Activated CD4-positive, alpha-beta memory T cell treated with anti-CD3 and anti-CD28 coated beads for 36 hours (primary cell): ENCODE measurements at places on chromosomes 5 and 9. TPM values are rescaled to one million over a fixed set of nuclear protein-coding genes. Genes with fewer than 3 reads are reported as not detected.
A peak's percentile ranks its signal among the peaks of the same experiment; 100 is the strongest.

DNA sequence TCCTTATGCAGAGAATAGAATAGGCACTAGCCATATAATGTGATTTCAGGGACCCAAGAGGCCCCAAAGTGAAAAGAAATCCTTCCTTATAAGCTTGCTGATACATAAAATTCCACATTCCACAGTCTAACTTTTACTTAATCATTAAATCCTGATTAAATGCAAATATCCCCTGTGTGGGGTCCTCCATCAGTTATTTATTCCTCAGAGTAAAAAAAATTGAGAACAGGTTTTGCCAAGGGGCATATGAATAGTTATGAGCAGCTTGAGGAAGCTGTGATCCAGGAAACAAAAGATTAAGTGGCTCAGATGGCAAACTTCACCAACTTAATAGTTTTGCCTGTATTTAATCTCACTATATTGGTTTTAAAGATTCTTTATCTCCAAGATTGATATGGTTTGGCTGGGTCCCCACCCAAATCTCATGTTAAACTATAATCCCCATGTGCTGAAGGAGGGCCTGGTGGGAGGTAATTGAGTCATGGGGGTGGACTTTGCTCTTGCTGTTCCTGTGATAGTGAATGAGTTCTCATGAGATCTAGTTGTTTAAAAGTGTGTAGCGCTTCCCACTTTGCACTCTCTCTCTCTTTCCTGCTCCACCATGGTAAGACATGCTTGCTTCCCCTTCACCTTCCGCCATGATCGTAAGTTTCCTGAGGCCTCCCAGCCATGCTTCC lies 324.9 kb downstream of the NPR3 start:
- H3K27ac ChIP-seq, result no peak overlapping the region
- no peaks in the 10 kb centered on the region for H3K27me3 ChIP-seq
- H3K4me3 ChIP-seq, result no peak overlapping the region
- no peaks in the 10 kb centered on the region for H3K36me3 ChIP-seq
- no peak for DNase-seq

- no peaks in the 10 kb centered on the region for H3K27me3 ChIP-seq
- H3K4me1 ChIP-seq, result peaks cover 45% of the 10 kb centered on the region
- no peak overlapping the region for H3K27ac ChIP-seq
- no peak overlapping the region for H3K4me3 ChIP-seq
- peaks cover 28% of the 10 kb centered on the region for H3K36me3 ChIP-seq
- DNase-seq, result no peak
Measured at GRCh38 chr5:111266491-111266890, 42.3 kb downstream of the CAMK4 start.

DNA sequence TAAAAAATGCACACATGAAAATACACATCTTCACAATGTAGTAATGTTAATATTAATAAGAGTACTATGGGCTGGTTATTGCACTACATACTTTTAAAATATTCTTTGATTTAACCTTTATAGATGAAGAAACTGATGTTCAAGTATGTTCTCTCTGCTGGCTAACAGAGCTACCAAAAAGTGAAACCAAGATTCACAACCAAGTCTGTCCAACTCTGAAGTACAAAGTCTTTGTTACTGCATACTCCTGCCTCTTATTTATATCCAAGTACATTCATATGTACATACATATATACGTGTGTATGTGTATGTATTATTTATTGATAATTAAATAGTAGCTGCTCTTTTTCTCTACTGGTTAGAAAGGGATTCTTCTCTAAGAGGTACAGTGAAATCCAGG lies 325.6 kb downstream of the BNC2 start:
- no peaks in the 10 kb centered on the region for H3K27me3 ChIP-seq
- H3K4me3 ChIP-seq, result no peak overlapping the region
- H3K4me1 ChIP-seq, result no peaks in the 10 kb centered on the region

- H3K27ac ChIP-seq, result no peak overlapping the region
- peaks cover 2% of the 10 kb centered on the region for H3K4me1 ChIP-seq
- no peak for DNase-seq
- H3K4me3 ChIP-seq, result no peak overlapping the region
- H3K36me3 ChIP-seq, result no peaks in the 10 kb centered on the region
Measured at GRCh38 chr9:115633104-115633503, 515.1 kb upstream of the TNC start.

- DNase-seq, result no peak
- H3K4me1 ChIP-seq, result peaks cover 67% of the 10 kb centered on the region
- peaks cover 32% of the 10 kb centered on the region for H3K36me3 ChIP-seq
- peak overlapping the region; percentile 94 for H3K4me3 ChIP-seq
Measured at GRCh38 chr5:7868427-7868772, 431 bp downstream of the FASTKD3 start.

DNA sequence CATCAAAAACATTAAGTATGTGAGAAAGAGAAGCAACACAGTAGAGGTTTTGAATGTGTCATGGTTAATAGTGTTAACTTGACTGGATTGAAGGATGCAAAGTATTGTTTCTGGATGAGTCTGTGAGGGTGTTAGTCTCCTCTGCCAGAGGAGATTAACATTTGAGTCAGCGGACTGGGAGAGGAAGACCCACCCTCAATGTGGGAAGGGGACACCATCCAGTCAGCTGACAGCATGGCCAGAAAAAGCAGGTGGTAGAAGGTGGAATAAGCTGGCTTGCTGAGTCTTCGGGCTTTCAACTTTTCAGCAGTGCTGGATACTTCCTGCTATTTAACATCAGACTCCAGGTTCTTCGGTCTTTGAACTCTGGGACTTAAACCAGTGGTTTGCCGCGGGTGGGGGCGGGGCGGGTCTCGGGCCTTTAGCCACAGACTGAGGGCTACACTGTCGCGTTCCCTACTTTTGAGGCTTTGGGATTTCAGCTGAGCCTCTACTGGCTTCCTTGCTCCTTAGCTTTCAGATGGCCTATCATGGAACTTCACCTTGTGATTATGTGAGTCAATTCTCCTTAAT lies 309.9 kb upstream of the ST8SIA4 start:
- H3K4me1 ChIP-seq, result no peaks in the 10 kb centered on the region
- no peak overlapping the region for H3K27ac ChIP-seq
- no peak for DNase-seq
- no peaks in the 10 kb centered on the region for H3K27me3 ChIP-seq
- no peak overlapping the region for H3K4me3 ChIP-seq
- H3K36me3 ChIP-seq, result no peaks in the 10 kb centered on the region

DNA sequence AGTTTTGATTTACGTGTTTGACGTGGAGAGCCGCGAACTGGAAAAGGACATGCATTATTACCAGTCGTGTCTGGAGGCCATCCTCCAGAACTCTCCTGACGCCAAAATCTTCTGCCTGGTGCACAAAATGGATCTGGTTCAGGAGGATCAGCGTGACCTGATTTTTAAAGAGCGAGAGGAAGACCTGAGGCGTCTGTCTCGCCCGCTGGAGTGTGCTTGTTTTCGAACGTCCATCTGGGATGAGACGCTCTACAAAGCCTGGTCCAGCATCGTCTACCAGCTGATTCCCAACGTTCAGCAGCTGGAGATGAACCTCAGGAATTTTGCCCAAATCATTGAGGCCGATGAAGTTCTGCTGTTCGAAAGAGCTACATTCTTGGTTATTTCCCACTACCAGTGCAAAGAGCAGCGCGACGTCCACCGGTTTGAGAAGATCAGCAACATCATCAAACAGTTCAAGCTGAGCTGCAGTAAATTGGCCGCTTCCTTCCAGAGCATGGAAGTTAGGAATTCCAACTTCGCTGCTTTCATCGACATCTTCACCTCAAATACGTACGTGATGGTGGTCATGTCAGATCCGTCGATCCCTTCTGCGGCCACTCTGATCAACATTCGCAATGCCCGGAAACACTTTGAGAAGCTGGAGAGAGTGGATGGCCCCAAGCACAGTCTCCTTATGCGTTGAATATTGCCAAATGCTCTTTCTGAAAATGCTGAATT lies 850 bp downstream of the RRAGA start:
- H3K4me1 ChIP-seq, result peaks cover 37% of the 10 kb centered on the region
- H3K36me3 ChIP-seq, result peaks cover 22% of the 10 kb centered on the region
- H3K4me3 ChIP-seq, result peak overlapping the region; percentile 93
- H3K27me3 ChIP-seq, result no peaks in the 10 kb centered on the region

GRCh38 chr5:78569441-78569840 lies 79.1 kb downstream of the LHFPL2 start:
- H3K4me3 ChIP-seq, result no peak overlapping the region
- no peaks in the 10 kb centered on the region for H3K4me1 ChIP-seq
- DNase-seq, result no peak

DNA sequence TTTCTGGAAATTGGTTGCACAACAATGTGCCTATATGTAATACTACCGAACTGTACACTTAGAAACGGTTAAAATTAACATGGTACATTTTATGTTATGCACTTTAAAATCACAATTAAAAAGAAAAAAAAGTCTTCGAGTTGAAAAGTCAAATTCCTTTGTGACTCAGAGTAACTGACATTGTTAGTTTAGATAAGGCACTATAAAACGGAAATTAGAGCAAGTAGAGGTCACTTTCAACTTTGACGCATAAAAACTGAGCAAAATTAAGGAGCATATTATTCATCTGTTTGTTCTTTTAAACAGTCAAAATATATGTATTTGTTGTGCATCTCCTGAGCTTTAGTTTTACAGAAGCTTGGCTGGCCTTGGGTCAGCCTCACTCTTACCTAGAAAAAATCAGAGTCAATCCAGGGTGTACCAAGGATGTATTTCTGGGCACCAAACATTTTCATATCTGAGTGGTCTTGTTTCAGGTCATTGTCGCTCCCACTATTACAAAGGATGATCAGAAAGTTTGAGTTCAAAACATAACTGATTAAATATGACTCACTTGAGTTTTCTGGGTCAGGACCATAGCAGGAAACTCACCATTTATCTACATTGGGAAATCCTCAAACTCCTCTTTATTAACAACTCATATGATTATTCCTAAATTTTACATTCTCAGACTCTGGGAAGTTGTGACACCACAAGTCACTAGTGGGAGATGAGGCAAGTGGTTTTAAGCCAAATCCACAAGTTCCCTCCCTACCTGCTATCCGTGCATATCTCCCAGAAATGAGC lies 160.6 kb downstream of the CCDC192 start:
- H3K4me3 ChIP-seq, result no peak overlapping the region
- no peak for DNase-seq
- no peaks in the 10 kb centered on the region for H3K36me3 ChIP-seq
- peaks cover 2% of the 10 kb centered on the region for H3K27me3 ChIP-seq
- H3K27ac ChIP-seq, result no peak overlapping the region

DNA sequence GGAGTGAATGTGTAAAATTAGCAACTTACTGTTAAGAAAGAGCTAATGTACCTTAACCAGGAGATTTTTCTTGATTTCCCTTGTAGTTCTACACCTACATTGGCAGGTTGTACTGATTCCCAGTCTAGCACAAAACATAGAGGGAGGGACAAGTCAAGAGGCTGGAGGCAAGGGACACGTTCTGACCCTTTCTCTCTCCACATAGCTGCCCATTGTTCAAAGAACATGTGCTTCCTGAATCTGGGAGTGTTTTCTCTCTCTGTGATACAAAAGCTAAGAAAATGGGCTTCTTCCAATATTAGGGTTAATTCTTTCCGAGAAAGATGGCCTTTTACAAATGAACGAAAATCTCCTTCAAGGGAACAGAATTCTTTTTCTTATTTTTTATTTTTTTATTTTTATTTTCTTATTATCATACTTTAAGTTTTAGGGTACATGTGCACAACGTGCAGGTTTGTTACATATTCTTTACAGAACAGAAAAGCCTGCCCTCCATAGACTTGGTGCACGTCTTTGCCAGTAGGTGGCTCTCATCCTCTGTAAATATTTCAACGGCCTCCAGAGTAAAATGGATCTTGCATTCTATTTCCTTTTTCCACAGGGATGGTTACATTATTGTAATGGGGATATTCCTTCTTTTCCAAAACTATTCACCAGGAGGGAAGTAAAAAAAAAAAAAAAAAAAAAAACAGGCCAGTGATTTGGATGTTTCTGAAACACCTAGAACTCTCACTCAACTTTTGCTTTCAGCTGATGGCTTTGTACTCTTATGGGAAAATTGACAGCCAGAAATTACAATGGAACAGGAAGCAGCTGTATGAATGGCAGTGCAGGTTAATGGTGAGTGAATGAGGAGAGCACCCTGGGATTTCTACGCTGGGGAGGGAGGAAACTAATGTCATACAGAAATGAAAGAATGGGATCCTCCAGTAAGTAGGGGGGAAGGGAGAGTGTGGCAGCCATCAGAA lies 13.1 kb upstream of the IFNA5 start:
- H3K36me3 ChIP-seq, result peaks cover 11% of the 10 kb centered on the region
- H3K4me1 ChIP-seq, result peaks cover 1% of the 10 kb centered on the region
- no peak overlapping the region for H3K27ac ChIP-seq
- no peak overlapping the region for H3K4me3 ChIP-seq
- no peaks in the 10 kb centered on the region for H3K27me3 ChIP-seq

- H3K4me3 ChIP-seq, result no peak overlapping the region
- peaks cover 31% of the 10 kb centered on the region for H3K27me3 ChIP-seq
- H3K27ac ChIP-seq, result no peak overlapping the region
- peaks cover 38% of the 10 kb centered on the region for H3K4me1 ChIP-seq
- peaks cover 4% of the 10 kb centered on the region for H3K36me3 ChIP-seq
Measured at GRCh38 chr5:96658272-96658671, 3.9 kb upstream of the CAST start.

DNA sequence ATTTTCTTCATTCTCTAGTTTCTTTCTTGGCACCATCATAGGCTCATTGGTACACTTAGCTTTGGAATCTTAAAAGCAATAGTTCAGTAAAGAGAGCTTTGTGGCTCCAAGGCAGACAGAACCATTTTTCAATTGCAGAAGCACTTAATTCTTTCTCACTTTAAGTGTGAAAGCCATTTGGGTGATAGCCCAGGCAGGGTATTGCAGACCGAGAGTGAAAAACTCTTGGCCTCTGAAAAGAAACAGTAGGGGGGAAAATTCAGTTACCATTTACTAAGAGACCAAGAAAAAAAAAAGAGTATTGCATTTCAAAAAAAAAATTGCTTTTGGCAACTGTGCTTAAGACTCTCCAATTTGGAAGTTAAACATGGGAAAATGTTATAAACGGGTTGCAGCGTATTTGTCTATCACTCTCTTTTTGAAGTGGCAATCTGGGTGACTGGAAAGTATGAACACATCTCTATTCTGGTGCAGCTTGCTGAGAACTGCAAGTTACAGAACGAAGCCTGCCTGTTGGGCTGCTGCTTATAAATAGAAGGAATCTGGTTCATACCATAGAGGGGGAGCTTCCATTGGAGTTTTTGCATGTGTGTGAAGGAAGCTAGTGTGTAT lies 170.5 kb downstream of the TLE4 start:
- no peak overlapping the region for H3K4me3 ChIP-seq
- H3K4me1 ChIP-seq, result no peaks in the 10 kb centered on the region
- no peaks in the 10 kb centered on the region for H3K36me3 ChIP-seq
- no peak for DNase-seq
- no peaks in the 10 kb centered on the region for H3K27me3 ChIP-seq
- H3K27ac ChIP-seq, result no peak overlapping the region

BTNL8 gene
- total RNA-seq, result not detected

CCDC192 gene
- not detected for total RNA-seq
